ENCODE measurements at places on chromosomes 1 and 21.

DNA sequence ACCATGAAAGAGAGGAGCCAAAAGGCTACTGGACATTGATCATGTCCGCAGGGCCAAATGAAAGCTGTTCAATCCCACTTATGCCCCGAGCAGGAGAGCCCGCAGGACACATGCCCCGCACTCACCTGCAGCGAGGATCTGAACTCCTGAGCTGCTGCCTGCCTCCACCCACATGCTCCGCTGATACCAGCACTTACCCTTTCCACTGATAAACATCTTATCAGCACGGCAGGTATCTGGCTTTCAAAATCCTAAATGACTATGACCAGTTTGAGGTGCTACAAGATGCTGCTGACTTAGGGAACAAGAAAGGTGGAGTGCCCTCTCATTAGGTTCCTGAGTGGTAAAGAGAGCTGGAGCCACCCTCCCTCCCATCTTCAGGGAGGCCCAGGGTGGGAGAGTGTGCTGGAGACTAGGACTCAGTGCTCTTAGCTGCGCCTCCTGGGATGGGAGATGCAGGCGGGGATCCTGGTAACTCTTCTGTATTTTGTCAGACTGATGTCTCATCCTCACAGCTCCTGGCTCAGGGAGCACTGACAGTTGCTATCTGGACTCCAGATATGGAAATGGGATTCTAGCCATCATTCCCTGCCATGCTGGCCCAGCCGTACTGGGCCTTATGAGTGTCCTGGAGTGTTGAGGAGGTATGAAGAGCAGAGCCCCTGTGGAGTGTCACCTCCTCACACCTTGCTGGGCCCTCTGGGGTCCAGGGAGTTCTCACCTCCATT lies 86.4 kb upstream of the F3 start:
- DNase-seq: no peak

- no peak for DNase-seq
Observed at GRCh38 chr1:205983925-205984725, 19.1 kb downstream of the RAB7B start.

DNA sequence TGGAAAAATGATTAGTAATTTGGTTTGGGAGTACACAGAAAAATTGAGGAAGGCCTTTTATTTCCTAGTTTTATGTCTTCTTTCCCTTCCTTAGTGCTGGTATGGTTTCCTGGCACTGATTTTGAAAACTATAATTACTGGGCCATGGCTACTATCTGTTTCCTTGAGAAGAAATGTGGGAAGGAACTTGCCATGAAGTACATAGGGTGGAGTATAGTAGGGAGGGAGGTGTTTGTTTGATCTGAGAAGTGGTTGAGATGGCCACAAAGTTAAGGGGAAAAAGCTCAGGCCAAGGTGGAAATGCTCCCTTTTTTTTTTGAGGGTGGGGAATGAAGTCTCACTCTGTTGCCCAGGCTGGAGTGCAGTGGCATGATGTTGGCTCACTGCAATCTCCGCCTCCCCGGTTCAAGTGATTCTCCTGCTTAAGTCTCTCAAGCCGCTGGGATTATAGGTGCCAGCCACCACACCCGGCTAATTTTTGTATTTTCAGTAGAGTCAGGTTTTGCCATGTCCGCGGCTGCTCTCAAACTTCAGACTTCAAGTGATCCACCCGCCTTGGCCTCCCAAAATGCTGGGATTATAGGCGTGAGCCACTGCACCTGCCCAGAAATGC lies 11.3 kb downstream of the HJV start:
- no peak for DNase-seq

DNA sequence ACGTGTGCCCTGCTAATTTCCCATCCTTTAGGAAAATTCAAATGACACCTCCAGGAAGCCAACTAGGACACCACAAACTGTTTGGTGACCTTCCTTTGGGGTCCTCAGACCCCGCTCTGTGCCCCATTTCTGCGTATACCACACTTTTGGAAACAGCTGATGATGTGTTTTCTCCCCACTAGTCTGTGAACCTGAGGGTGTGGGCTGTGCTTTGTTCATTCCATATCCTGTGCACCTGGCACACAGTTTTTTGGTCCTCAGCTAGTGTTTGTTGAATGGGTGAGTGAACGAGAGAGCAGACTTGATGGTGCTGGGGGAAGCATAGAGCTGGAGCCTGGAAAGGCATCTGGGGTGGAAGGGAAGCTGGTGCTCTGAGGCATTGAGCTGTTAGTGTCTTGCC lies 48.6 kb downstream of the RPS6KA1 start:
- no peak for DNase-seq

DNA sequence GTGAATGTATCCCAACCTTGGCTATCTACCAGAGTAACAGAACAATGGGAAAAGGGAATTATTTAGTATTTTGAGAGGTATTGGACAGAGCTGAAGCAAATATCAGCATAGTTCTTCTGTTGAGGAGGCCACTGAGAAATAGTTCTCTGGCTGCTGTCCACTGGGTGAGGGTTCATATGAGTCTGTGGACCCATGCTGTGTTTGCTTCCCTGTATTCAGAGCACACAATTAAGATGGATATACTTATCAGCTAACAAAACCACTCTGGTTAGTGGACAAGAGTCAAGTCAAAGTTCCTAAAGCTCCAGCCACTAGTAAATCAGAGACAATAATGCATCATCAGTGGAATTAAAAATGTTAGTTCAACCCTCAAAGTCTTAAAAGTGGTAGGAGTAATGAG lies 66.1 kb downstream of the RGS18 start:
- DNase-seq: no peak

DNA sequence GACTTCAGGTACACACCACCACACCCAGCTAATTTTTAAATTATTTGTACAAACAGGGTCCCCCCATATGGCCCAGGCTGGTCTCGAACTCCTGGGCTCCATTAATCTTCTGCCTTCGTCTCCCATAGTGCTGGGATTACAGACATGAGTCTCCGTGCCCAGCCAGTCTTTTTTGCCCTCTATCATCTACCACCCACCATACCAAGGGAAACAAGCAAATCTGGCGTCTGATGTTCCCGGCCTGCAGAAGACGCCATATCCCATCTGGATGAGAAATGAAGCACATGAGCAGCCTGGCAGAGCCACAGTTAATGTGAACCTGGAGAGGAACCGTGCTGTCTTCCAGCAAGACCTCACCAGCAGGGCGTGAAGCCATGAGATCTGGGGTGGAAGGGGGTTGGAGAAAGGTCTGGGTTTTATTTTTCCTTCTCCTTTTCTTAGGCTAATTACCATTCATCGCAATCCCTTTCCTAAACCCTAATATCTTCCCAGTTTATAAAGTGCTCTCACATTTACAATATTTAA lies 1.8 kb upstream of the PRELP start:
- no peak for DNase-seq

GRCh38 chr1:8684590-8684989 lies 132.8 kb downstream of the RERE start:
- no peak for DNase-seq

Data from NCI-H1436 treated with DMSO at 0.1 percent for 48 hours (cell line).